ENCODE measurements at places on chromosomes 3 and 15.

GRCh38 chr15:71117714-71118305 is 2.5 kb downstream of the THSD4 start:
- no peak for DNase-seq

- no peak for DNase-seq
These were observed 20.2 kb downstream of the CNOT10 start for GRCh38 chr3:32705232-32705631.

DNA sequence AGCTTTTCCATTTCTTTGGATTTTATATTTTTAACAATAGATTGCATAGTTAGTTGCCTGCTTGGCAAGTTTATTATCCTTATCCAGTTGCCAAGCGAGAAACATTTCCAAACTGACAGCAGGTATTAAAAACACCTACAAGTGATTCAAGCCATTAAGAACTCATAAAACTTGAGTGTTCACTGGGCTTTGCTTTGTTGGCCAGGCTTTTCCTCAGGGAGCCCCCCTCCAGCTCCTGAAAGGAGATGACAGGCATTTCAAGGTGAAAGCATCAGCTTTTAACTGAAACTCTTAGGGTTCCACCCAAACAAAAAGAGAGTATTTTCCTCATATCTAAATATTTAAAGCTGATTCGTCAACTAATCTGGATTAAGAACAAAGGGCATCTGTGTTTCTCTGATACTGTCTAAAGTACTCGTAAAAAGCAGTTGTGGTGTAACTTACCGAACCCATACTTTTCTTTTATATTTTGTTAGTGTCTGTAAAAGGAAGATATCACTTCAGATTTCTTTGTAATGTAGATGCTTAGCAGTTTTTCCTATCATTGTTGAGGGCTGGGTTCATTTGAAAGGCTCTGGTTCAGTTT is 363.4 kb downstream of the OTOL1 start:
- DNase-seq: no peak

DNA sequence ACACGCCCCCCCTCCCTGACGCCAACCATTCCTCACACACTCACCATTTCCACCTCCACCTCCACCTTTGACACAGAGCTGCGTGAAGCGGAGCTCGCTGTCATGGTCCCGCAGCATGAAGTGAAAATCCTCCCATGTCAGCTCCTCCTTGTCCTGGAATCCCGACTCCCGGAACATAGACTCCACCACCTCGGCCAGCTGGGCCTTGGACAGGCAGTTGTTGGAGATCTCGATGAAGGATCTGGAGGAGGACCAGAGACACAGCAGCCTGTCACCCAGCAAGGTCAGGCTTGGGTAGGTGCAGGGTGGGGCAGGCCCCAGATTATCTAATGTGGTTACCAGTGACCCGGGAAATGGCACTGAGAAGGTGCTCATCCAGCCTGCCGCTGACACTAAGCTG is 12.2 kb downstream of the DUOX2 start:
- DNase-seq: no peak

- no peak for DNase-seq
These were observed 167.9 kb downstream of the BBX start for GRCh38 chr3:107690522-107691138.

DNA sequence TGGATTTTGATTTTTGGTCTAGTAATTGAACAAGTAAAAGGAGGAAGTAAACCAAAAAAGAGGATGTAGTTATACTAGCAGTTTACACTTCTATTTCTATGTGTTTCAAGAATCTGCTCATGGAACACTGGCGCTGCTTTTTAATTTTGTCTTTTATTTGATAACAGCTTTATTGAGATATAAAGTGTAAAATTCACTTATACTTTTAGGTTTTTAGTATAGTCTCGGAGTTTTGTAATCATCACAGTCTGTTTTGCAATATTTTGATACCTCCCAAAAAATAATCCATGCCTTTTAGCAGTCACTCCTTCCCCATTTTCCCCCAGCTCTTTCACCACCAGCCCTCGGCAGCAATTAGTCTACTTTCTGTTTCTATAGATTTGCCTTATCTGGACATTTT is 18.0 kb downstream of the UBE2E2 start:
- DNase-seq: no peak

- no peak for DNase-seq
These were observed 42.0 kb downstream of the ADAMTSL3 start for GRCh38 chr15:83695901-83696425.

GRCh38 chr3:105832644-105833043 is 36.2 kb downstream of the CBLB start:
- no peak for DNase-seq

DNA sequence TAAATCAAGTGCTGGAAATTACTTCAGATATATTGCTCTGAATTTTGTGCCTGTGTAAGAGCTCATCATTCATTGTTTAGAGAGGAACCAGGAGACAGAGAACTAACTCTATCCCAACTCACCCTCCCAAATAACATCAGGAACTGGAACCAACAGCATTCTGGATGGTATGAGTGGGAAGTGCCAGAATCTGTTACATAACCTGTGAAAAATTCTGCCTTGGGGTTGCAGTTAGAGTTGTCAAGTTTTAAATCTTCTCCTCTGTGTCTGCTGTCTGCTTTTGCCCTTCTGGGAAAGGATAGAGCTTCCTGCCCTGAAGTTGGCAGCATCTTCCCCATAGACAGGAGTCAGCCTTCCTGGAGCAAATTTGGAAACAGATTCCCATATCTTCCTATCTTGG is 41.2 kb downstream of the TIMP4 start:
- no peak for DNase-seq

DNA sequence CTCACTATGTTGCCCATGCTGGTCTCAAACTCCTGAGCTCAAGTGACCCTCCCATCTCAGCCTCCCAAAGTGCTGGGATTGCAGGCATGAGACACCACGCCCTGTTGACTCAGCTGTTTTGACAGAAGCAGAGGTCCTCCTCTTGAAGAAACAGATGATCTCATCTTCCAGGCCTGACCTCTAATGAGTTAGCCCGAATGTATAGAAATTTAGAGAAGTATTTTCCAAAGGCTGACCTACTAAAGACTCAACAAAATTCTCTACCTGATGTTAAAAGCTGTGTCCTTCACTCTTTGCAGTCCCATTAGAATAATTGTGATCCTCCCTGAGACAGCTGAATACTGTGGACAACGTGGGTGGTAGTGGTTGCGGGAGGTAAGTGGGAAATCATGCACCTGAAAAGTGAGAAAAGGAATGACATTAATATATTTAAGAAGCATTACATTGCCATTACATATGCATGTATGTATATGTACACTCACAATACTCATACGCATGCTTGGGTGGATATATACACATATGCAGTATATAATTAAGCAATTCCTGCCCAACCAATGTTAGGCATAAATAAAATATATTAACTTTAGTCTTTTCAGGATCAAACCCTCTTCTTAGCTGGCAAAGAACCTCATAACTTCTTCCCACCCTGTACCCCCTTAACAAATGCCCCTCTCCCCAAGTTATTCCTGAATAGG is 204.6 kb upstream of the NR2F2 start:
- DNase-seq: no peak

DNA sequence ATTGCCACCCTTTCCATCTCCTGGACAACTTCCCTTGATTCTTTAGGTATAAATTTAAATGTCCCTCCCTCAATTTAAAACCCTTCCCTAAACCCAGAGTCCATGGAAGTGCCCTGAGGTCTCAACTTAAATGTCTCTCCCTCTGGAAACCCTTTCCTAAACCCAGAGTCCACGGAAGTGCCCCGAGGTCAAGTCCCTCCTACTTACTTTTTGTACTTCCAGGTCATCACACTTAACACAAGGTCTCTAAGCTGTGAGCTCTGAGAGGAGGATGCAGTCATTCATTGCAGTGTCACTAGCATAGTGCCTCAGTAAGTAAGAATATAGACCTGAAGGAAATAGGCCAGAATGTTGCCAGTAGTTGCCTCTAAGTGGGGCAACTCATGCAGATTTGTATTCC is 78.2 kb upstream of the BNC1 start:
- no peak for DNase-seq

- no peak for DNase-seq
These were observed 188.1 kb downstream of the CHST2 start for GRCh38 chr3:143307613-143308183.

GRCh38 chr3:70557976-70558375 is 245.5 kb upstream of the MDFIC2 start:
- DNase-seq: no peak

DNA sequence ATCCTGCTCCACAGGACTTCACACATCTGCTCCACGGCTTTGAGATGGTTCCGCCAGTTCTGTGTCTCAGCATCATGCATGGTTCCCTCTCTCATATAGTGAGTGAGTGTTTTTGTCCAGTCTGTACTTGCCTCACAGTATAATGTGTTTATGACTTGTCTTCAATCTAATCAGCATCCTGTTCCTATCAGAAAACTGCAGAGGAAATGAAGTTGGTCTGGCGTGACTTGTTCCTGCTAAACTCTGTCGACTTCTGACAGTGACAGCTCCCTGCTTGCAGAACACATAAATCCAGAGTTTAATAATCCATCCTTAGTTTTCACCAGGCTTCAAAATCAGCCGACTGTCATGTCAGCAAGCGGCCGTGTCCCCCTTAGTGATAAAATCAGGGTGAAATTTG is 222.3 kb downstream of the SLCO3A1 start:
- no peak for DNase-seq
